ENCODE measurements at places on chromosomes 13 and 19.

DNA sequence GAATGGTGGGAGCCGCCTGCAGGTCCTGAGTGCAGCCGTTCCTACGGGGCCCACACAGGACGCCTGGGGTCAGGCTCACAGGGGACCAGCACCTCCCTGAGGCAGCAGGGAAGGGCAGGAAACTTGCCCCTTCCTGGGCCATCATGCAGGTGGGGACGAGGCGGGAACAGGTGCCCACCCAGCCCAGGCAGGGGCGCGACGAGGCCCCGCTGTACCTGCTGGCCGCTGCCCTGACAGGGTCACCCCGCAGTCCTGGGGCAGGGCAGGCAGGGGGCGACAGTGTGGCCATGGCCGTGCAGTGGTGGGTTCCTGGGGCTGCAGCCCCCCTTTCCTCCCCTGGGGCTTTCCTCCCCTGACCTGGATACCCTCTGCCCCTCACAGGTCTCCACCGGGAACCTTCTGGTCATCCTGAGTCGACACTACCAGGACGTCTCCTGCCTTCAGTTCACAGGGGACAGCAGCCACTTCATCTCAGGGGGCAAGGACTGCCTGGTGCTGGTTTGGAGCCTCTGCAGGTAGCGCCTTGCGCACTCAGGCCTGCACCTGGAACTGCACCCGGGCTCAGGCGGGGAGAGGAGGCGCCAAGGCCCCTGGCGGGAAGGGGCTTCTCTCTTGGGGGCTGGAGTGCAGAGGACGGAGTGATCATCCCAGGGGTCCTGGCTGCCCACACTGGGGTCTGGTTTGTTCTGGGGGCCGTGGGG, 5.4 kb downstream of the WDR18 start:
- DNase-seq = no peak

DNA sequence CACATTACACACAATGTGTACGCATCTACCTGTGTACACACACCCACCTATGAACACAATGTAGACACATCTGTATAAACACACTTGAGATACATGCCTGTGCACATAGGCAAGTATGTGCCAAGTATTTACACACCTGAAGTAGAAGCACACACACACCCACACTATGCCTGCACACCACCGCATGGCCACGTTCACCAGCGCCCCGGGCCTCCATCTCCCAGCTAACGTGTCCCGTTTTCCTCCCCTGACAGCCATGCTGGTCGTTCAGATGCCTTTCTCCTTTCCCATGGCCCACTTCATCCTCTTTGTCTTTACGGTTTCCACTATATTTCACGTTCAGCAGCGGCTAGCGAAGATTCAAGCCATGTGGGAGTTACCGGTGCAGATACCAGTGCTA, 6.9 kb downstream of the FUT2 start:
- DNase-seq = no peak

DNA sequence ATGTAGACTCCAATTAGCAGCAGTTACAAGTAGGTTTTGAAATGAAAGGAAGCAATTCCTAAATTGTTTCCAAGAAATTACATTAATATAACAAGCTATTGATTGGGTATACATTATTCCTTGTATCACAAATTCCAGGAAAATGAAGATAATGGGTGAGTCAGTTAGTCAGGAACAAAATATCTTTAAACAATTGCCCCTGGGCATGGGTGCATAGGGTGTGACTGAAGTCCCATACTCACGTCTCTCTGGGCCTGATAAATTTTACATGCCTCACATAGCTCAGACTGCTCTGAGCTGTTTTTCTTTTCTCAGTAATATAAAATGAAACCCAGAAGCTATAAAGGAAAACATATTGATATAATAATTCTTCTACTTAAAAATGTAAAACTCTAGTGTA, 87.8 kb downstream of the FNDC3A start:
- DNase-seq = no peak

DNA sequence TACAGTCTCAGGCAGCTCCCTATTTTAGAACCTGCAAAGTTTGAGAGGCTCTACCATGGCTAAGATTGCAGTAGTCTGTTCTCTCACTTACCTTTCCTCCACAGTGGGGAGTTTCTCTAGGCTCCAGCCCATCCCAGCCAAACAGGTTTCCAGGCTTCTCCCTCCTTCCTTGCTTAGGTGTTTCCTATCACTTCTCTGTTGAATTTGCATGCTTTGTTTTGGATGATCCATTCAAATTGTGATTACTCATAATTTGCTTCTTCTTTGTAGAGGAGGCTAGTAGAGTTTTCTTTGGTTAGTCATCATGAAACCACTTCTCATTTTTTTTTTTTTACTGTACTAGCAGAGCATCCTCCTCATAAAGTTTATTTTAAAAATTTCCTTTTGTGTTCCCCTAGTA, 1242.2 kb upstream of the MIR17HG start:
- no peak for DNase-seq

DNA sequence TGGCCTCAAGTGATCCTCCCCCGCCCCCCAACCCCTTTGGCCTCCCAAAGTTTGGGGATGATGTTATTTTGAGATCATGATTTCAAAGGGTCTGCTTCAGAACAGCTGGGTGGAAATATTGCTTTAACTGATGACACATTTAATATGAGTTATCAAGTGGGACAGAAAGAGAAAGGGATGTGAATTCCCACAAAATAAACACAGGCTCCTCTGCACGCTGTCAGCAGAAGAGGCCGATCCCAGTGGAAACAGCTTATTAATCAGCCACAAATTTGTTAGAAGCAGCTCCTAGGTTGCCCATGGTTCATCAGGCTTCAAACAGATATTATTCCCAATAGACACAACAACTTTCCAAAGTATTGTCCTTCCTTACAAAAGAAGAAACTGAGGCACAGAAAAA, 4.7 kb downstream of the DCLK1 start:
- DNase-seq = no peak

- DNase-seq = no peak
Measured at GRCh38 chr13:83880275-83881139, 1.8 kb downstream of the SLITRK1 start.

GRCh38 chr13:28618230-28618994, 40.5 kb upstream of the POMP start:
- no peak for DNase-seq

DNA sequence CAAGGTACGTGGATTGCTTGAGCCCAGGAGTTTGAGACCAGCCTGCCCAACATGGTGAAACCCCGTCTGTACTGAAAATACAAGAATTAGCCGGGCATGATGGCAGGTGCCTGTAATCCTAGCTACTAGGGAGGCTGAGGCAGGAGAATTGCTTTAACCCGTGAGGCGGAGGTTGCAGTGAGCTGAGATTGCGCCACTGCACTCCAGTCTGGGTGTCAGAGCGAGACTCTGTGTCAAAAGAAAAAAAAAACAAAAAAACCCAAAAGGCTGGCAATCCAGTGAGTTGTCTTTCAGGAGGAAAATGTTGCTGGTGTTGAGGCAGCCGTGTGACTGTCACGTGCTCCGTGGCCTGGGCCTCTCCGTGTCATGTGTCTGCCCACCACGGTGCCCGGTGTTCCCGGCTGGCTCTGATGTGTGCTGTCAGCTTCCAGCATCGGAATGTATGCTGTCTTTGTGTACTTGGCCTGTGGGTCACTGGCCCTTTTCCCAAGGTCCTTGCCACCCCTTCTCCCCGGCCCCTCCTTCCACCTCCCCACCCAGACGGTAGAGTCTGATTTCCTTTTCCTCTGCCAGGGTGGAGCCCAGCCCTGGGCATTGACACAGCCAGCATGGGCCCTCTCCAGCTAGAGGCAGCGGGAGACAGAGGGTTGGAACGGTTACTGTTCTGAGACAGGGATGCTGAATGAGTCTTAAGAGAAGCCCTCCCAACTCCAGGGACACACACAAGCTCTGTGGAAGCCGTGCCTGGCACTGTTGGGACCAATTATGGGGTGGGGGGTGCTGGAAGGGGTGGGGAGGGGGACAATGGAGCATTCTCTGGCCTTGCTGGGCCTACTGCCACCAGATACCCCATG, 7.2 kb upstream of the TUBB4A start:
- no peak for DNase-seq

DNA sequence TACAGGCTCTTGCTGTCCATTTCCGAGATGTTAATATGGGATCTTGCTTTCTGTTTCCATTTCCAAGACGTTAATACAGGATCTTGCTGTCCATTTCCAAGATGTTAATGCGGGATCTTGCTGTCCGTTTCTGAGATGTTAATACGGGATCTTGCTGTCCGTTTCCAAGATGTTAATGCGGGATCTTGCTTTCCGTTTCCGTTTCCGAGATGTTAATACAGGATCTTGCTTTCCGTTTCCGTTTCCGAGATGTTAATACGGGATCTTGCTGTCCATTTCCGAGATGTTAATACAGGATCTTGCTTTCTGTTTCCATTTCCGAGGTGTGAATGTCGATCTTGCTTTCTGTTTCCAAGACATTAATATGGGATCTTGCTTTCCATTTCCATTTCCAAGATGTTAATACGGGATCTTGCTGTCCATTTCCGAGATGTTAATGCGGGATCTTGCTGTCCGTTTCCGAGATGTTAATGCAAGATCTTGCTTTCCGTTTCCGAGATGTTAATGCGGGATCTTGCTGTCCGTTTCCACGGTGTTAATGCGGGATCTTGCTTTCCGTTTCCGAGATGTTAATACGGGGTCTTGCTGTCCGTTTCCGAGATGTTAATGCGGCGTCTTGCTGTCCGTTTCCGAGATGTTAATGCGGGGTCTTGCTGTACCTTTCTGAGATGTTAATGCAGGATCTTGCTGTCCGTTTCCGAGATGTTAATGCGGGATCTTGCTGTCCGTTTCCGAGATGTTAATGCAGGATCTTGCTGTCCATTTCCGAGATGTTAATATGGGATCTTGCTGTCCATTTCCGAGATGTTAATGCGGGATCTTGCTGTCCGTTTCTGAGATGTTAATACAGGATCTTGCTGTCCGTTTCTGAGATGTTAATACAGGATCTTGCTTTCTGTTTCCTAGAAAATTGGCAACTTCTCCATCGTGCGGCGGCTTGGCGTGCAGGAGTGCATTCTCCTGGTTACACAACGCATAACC, 38.3 kb downstream of the PEX11G start:
- no peak for DNase-seq

DNA sequence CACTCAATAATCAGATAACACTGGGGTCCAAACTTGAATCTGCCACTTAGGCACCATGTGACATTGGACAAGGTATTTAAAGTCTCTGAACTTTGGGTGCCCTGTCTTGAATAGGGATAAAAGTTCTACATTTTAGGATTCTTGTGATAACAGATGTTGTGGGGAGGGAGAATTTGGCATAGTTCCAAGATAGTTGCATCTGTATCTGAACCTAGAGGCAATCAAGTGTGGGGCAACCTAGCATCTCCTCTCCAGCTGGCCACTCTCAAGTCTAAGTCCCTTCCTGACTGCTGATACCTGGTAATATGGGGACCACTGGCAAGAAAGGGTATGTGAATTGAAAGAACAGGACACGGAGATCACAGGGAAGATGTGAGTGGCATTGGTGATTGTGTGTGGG, 256.1 kb downstream of the FOXO1 start:
- DNase-seq = no peak

GRCh38 chr19:16868423-16869130, 20.2 kb upstream of the F2RL3 start:
- no peak for DNase-seq

DNA sequence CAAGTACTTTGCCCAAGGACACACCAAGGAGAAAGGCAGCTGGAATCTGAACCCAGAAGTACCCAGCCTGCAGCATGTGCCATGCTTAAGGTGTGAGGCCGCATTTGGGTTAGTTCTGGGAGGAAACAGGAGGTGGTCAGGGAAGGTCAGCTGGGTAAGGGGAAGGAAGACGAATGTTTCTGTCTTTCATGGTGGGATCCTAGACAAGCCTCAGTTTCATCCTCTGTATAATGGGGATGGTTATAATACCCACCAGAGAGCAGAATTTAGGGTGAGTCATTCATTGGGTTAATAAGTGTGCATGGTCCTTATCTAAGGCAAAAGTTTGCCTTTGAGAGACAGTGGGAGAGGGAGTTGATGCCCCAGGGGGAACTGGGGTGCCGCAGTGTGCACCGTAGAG, 3.6 kb downstream of the CCDC61 start:
- DNase-seq = no peak

DNA sequence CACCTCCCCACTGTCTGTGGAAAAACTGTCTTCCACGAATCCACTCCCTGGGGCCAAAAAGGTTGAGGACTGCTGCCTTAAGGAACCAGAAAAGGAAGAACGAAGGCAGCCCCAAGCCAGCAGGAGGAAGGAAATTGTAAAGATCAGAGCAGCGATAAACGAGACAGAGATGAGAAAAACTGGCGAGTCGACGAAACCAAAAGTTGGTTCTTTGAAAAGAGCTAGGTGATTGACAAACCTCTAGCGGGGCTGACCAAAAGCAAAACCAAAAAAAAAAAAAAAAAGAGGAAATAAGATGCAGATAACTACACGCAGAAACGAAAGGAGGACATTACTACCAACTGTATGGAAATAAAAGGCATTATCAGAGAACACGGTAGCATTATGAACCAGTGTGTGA, 76.9 kb downstream of the GADD45B start:
- DNase-seq = peak; percentile 8

- peak; percentile 70 for DNase-seq
Measured at GRCh38 chr19:47247308-47247990, 8.9 kb upstream of the CCDC9 start.

- no peak for DNase-seq
Measured at GRCh38 chr13:58004751-58005150, 373.2 kb downstream of the PCDH17 start.

DNA sequence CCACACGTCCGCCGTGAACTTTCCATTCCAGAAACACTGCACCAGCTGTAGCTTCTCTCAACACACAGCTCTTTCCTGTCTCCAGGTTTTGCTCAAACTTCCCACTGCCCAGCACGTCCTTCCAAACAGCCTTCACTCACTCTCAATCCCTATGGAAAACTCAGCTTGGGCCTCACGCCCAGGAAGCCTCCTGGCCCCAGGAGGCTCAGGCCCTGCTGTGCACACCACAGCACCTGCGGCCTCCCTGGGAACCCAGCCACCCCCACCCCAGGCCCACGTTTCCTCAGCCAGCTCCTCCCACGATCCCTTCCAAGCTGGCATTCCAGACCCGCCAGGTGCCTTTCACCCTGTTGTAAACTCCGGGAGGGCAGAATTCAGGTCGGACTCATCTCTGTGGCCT, 35.2 kb downstream of the C13orf46 start:
- DNase-seq = no peak

- DNase-seq = no peak
Measured at GRCh38 chr19:16060294-16060693, 16.0 kb upstream of the TPM4 start.

GRCh38 chr13:76397413-76397812, 488.8 kb downstream of the KCTD12 start:
- DNase-seq = no peak

GRCh38 chr19:35224681-35225571, 3.6 kb downstream of the FAM187B start:
- no peak for DNase-seq
